ENCODE measurements at places on chromosomes 1 and 21.

DNA sequence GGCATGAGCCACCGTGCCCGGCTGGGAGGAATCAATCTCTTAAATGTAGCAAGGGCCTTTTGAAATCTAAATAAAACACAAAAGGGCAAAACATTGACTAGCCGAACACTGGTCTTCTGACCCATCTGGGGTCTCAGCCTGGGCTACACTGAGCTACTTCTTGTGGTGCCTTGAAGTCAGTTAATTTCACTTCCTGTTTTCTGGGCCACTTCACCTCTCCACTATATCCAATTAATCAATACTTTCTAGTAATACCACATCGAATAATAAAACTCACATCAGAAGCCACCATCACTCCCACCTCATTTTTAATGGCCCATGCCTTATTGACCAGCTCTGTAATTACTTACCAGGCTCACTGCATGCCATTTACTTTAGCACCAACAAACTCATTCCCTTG, 138.0 kb upstream of the SAMSN1 start:
- DNase-seq: no peak

DNA sequence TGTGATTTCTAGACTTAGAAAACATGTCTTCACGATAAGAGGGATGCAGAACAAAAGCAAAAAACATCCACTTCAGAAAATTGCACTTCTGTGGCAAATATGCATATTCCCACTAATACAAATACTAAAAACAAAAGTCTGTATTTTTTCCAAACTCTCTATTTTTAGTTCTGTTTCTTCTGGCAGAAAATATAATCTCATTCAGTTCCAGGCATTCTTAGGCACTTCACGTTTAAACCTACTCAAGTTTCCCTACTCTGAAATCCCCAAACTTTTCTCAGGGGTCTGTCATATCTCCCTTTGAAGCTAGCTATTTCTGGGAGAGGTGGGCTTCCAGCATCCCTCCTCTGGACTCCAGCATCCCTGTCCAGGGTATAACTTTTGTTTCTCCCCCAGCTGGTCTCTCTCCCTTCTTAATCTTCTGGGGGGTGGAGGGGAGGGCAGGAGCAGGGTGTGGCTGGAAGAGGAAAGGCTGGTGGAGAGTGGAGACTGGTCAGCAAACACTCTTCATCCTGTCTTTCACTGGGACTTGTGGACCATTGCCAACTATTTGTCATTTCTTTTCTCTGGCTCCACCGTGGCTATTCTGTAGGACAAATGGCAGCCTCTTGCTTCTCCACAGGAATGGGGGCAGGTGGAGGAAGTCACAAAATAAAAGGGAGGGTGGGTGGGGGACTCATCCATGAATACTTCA, 19.6 kb upstream of the NCF2 start:
- no peak for DNase-seq

DNA sequence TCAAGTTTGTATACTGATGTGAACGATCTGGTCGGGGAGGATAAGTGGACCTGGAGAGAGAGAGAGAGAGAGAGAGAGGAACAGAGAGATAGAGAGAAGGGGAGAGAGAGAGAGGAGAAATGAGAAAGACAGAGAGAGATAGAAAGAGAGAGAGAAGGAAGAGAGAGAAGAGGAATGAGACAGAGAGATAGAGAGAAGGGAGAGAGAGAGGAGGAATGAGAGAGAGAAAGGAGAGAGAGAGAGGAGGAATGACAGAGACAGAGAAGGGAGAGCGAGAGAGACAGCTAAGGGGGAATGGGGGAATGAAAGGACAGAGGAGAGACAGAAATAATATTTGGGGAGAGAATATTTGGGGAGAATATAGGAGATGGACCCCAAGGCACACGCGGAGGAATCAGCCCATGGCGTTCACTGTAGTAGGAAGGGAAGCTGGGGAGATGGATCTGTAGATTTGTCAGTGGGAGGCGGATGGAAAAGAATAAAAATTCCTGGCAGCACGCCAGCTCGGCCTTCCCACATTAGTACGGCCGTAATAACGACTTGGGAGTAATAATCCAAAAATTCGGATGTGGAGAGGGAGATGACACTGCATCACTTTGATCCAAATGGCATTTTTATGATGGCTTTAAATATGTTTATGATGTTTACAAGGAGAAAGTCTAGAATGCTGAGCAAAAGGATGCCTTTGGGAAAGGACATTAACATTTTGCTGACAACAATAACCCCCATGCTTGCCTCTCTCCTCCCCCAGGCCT, 159.8 kb upstream of the KCNJ6 start:
- no peak for DNase-seq

DNA sequence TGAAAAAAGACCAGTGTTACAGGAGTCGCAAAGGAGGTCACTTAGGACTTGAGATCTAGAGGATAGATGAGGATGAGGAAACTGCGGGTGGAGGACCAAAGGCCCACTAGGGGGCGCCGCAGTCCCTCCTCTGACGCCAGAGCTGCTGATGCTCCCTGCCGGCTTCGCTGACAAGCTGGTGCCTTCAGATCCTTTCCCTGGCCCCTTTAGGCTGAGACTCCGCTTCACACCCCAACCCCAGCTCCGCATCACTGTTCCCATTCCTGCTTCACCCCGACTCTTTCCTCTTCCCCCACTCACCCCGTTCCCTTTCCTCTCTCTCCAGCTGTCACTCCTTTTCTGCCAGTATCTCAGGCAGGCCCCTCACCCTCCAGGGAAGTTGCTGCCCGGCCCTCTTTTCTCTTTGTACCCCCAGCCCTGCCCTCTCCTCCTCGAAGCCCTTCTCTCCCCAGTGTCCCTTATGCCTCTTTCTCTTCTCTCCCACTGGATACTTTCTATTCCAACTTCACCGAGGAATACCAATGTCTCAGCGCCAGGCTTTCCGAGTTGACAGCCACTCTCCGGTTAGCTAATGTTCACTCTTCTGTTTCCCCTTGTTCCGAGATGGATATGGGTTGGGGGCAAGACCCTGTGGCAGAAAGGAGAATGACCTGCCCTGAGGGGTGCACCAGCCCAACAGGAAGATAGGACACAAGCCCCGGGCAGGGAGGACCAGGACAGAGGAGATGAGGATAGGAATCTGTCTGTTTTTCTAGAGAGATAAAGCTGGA, 4.5 kb downstream of the KCNJ9 start:
- DNase-seq: peak; percentile 15

- peak; percentile 77 for DNase-seq
Measured at GRCh38 chr1:200184196-200184595, 156.7 kb downstream of the NR5A2 start.

- no peak for DNase-seq
Measured at GRCh38 chr1:78255846-78256245, 210.1 kb downstream of the GIPC2 start.

DNA sequence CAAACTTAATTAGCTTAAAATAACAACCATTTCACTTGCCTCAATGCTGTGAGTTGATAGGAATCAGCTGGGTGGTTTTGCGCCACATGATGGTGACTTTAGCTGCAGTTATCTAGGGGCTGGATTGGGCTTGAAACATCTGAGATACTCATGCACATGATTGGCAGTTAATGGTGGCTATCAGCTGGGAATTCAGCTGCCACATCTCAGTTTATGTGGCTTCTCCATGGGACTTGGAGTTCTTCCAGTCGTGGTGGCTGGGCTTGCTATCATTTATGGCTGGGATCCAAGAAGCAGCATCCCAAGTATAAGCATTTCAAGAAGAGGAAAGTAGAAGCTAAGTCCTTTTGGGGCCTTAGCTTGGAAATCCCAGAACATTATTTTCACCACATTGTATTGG, 36.4 kb downstream of the PDC start:
- DNase-seq: no peak

- DNase-seq: no peak
Measured at GRCh38 chr1:230103306-230104173, 36.5 kb downstream of the GALNT2 start.

DNA sequence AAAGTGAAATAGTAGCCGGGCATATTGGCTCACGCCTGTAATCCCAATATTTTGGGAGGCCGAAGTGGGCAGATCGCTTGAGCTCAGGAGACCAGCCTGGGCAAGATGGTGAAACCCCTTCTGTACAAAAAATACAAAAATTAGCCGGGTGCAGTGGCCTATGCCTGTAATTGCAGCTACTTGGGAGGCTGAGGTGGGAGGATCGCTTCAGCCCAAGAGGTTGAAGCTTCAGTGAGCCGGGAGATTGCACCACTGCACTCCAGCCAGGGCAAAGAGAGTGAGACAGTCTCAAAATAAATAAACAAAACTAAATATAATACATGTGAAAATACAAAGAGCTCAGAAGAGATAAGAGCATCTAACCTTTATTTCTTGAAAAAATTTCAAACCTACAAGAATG, 2.3 kb upstream of the MSTO1 start:
- no peak for DNase-seq

- no peak for DNase-seq
Measured at GRCh38 chr1:238738892-238739291, 647.5 kb upstream of the CHRM3 start.

- DNase-seq: no peak
Measured at GRCh38 chr1:210792250-210793102, 341.5 kb downstream of the KCNH1 start.

DNA sequence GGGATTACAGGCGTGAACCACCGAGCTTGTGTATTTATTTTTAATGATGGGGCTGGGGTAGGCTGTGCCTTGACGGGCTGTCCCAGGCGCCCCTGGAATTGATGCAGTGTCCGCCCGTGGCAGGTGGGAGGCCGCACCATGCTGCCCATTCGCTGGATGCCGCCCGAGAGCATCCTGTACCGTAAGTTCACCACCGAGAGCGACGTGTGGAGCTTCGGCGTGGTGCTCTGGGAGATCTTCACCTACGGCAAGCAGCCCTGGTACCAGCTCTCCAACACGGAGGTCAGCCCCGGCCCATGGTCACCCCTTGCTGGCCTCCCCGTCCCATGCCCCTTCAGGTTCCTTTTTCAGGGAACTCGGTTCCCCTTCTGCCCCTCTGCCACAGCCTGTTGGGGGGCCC, 13.6 kb upstream of the PEAR1 start:
- DNase-seq: no peak

DNA sequence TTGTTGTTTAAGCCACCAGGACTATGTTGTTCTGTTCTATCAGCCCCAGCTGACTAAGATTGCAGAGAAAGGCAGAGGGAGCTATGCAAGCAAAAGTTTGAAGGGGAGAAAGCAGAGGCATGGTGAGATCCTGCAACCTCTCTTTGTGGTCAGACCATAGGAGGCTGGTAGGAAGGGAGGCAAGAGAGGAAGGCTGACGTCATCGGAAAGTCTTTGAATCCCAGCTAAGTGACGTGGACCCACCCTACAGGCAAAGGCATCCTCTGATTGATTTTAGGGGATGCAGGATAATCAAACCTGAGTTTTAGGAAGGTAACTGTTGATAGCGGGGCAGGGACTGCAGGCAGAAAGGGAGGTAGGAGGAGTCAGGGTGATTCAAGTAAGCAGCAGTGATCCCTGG, 23.3 kb upstream of the TNNI1 start:
- no peak for DNase-seq

- no peak for DNase-seq
Measured at GRCh38 chr1:245437369-245438062, 282.7 kb downstream of the KIF26B start.
